ENCODE measurements at places on chromosomes 11 and 22.
A peak's percentile ranks its signal among the peaks of the same experiment; 100 is the strongest.

GRCh38 chr22:19226428-19226827, 47.9 kb upstream of the SLC25A1 start:
- no peak for DNase-seq

DNA sequence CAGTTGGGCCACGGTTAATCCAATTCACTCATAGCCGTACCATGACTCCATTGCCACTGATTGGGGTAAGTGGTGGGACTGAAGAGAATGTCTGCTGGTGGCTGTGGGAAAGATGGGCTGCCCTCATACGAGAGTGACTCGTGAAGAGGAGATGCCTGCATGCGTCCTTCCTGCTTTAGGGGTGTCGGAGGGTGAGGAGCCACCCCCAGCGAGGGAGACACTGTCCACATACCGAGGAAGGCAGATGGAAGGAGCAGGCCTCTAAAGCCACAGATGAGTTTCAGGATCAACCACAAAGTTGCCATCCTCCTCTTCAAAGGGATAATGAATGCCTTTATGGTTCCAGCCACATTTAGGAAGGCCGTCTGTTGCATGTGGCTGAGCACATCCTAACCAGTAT, 83.2 kb downstream of the GRIK4 start:
- DNase-seq = no peak

DNA sequence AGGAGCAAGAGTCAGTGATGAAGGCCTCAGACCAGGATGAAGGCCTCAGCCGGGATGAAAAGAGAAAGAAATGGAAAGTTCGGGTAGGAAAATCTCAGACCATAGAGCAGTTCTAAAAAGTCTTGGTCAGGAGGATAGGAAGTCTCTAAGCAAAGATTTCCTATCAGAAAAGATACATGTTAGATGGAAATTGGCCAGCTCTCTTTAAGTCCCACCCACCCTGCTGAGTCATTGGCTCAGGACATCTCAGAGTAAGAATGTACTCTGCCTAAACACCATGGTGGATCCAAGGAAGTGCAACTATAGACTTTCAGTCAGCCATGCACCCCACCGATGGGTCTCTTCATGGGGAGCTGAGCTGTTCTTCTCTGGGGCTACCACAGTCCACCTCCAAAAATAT, 4.4 kb downstream of the OR8B3 start:
- DNase-seq = no peak

DNA sequence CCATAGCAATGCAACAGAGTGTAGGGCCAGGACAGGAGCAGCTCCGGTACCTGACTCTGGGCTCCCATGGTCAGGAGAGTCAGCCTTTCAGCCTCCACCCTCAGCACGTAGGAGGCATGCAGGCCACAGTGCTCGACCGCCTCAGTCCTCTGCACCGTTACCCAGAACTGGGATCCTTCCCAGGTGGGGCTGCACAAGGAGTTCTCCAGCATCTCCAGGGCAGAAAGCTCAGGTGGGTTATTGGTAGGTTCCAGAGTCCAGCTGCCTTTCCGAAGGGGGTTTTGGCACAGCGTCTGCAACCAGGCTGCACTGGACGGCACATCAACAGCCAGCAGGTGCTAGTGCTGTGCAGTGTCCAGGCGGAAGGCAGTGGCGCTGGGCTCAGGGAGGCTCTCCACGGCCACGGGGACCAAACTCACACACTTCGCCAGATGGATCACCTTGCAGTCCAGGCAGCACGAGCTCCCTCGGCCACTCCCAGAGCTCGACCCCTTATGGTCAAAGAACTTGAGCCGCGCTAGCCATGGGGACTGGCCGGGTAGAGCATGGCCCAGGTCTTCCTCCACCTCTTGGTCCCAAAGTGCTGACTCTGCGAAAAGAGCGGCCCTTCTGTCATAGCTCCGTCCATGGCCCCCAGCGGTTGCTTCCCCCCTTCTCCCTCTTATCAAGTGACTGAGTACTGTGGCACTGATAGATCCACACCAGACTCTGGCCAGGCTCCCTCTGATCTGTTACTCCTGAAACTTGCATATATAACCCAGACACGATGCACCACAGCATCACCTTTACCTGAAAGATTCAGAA, 6.9 kb upstream of the PHOX2A start:
- no peak for DNase-seq

- DNase-seq = no peak
Measured at GRCh38 chr11:23727794-23728193, 769.1 kb upstream of the LUZP2 start.

DNA sequence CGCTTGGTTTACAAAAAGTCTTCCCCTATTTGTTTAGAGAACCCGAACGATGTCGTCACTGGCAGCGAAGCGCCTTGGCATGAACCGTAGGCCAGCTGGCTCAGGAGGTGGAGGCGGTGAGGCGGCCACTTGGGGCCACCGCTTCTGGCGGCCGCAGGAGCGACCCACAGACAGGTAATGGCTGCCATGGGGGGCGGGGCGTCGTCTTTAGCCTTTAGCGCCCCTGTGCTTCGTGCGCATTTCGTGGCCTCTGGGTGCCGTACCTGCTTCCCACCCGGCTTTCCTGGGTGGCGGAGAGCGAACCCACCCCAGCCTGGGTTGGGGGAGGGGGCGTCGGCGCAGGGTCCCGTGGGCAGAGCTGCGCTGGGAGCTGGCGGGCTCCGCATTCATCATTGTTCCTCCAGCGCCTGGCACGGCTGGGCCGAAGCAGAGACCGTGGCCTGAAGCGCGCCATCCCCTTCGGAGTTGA, 469 bp upstream of the OSBP2 start:
- peak; percentile 39 for DNase-seq

Measured in activated CD4-positive, alpha-beta T cell treated with anti-CD3 and anti-CD28 coated beads, Interleukin-2, amount 50 U/mL, for 4 hours (primary cell).